ENCODE measurements at places on chromosomes 2 and 18.

DNA sequence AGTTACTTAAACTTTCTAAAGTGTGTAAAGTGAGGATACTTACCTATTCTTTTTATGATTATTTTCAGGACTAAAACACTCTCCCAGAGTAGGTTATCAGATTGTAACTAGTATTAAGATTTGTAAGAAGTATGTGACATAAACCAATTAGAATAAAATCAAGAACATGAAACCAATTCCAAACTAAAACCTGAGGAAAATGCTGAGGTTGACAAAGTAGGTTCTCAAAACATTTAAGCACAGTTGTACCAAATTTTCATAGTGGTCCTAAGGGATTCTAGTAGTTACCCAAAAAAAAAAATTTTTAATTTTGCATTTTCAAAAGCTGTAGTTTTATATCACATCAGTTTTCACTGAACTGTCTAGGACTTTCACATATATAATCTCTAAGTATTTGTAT lies 157.3 kb downstream of the MEMO1 start:
- DNase-seq: no peak

- no peak for DNase-seq
These were observed 7.6 kb downstream of the NEU4 start for GRCh38 chr2:241816431-241817121.

DNA sequence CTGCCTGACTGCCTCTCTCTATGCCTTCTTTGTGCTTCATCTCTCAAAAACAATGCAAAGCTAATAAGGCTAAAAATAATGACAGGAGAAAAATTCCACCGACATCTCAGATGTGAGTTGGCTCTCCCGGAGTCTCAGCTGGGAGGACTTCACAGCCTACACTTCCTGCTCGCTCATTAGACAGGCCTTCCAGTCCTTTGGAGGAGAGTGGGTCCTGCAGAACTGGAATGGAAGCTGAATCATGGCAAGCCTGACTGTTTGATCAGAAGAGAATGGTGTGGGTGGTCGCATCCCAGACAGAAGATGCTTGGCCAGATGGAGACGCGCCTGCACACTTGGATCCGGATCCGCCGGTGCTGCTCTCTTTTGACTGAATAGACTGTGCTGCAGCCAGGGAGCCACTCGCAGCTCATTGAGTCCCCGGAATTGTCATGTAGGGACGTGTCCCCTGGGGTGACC lies 49.7 kb downstream of the TRIB2 start:
- no peak for DNase-seq

- DNase-seq: no peak
These were observed 360.8 kb downstream of the RBM43 start for GRCh38 chr2:150900913-150901312.

GRCh38 chr2:113282747-113283533 lies 4.2 kb upstream of the PAX8 start:
- no peak for DNase-seq

- no peak for DNase-seq
These were observed 109.2 kb downstream of the HIBCH start for GRCh38 chr2:190210471-190210870.

DNA sequence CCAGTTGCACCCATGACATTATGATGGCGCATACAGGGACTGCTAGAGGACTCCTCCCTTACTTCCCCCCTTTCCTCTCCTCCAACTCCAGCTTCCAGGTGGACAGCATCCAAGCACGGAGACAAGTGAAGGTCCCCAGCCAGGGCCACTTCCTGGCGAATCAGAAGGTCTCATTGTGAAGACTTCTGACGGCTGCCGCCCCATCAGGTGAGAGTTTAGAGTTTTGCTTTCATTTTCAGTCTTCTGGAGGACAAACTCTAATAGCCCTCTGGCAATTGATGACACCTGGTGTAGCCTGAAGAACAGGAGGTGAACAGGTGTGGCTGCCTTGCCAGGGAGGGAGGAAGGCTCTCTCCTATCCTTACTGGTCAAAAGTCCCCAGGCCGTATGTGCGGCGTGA lies 77.3 kb upstream of the KCNH7 start:
- no peak for DNase-seq

DNA sequence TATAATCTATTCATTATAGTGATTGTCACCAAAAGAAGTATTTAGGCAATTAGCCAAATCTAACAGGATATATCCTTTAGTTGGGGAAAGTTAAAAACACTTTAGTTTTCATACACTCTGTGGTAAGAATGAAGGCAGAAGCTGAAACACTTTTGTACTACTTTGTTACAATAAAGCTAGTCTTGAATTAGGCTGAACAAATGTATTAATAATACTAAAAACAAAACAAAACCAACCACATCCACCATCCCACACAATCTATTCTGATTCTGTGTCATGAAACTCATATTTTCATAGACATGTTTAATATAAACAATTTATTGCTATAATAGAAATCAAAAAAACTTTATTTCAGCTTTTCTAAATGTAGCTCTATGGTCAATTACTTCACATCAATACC lies 508.8 kb downstream of the ZEB2 start:
- DNase-seq: no peak

- peak; percentile 22 for DNase-seq
These were observed 1.9 kb downstream of the MEX3C start for GRCh38 chr18:51195451-51196117.

DNA sequence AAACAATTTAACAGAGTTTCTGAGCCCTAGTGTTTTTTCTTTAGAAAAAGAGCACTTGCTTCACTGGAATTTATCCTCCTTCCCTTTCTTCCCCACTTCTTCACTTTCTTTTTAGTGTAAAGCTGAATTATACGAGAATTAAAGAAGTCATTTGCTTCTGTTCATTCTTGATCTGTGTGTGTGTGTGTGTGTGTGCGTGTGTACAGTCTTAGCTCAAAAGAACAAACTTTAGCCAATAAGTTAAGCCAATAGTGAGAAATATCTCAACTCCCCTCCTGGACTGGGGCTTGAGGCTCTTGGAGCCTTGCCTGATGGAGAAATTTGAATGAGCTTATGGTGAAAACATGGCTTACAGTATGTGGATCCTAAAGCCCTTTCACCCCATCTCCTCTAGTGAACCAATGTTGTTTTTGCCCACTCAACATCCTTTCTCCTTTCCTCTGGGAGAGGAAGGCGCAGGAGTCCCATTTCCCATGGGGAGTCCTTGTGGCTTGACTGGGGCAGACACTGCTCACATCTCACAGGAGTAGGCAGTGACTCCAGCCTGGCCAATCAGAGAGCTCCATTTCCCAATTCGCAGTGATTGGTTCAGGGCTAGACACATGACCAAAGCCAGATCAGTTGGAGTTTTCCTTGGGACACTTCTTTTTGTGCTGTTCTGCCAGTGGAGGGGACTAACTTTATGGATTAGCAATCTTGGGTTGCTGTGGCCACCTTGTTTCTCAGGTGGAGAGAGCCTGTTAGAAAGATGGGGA lies 16.3 kb upstream of the MYO3B start:
- DNase-seq: no peak

DNA sequence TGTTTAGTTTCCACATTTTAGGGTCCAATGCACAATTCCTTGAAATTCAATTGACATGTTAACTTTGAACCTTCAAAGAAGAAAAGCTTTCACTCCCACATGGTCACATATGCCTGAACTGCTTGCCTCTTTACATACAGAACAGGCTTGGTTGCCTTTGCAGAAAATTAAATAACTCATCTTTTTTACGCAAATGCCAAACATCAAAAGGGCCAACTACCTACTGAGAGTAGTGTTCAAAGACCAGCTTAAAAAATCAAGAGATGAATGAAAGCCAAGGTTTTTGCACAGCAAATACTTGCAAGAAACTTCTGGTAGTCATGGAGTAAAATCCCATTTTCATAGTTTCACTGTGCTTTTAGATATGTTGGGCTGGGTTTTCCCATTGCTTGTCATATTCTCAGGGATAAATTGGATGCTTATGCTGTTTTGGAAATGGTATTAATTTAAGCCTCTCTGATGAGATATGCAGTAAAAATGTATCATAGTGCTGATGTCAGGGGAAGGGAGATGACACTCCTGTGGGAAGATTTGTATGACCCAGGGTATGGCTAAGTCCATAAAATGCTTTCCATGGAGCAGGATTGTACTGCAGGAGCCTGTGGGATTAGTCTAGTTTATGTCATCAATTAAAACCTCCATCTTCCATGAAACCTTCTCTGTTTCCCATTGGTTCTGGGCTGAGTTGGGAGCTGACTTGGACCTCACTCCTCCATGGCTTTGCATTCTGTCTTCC lies 60.6 kb upstream of the DARS1 start:
- no peak for DNase-seq

DNA sequence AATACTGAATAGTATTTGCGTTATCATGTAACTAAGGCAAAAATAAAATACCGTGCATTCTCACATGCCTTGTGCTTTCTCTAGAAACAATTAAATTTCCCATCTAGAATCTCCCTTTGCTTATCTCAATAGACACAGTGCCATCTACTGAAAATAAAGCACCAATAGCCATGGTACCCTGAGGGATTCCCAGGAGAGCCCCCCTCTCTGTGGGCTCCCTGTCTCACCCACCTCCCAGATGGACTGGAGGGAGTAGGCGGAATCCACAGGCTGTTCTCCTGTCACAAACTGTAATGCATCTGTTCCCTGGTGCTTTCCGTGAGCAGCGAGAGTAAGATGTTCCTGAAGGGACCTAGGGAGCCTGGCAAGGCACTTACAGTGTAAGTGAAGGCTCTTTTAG lies 112.4 kb upstream of the UPP2 start:
- DNase-seq: no peak

- DNase-seq: peak; percentile 46
These were observed 13.8 kb upstream of the SATB2 start for GRCh38 chr2:199471443-199472057.

DNA sequence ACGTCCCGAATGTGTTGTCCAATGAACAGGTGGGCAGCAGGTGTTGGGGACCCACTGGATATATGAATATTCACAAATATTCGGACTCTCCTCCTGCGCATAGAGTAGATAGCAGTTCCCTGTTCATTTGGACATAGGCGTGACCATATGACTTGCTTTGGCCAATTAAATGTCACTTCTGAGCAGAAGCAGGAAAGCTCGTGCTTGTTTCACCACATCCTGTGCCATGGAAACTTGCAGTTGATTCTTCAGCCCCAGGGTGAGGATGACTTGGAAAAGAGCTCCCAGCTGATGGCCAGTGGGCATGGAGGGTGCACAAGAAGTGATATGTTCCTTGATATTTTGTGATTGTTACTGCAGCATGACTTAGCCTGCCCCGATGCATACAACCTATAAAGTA lies 52.6 kb downstream of the PTPRM start:
- no peak for DNase-seq

GRCh38 chr18:22932885-22933205 lies 283 bp upstream of the RBBP8 start:
- no peak for DNase-seq

DNA sequence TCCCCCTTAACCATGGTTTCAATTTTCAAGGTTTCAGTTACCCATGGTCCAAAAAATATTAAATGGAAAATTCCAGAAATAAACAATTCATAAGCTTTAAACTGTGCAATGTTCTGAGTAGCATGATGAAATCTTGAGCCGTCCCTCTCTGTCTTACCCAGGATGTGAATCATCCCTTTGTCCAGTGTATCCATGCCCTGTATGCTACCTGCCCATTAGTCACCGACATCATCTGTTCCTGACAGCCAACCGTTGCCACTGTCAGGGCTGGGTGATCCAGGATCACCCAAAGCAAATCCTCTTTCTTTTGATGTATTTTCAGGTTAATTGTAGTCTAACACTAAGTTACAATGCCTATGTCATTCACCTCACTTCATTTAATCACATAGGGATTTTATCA lies 15.7 kb upstream of the OLA1 start:
- no peak for DNase-seq

DNA sequence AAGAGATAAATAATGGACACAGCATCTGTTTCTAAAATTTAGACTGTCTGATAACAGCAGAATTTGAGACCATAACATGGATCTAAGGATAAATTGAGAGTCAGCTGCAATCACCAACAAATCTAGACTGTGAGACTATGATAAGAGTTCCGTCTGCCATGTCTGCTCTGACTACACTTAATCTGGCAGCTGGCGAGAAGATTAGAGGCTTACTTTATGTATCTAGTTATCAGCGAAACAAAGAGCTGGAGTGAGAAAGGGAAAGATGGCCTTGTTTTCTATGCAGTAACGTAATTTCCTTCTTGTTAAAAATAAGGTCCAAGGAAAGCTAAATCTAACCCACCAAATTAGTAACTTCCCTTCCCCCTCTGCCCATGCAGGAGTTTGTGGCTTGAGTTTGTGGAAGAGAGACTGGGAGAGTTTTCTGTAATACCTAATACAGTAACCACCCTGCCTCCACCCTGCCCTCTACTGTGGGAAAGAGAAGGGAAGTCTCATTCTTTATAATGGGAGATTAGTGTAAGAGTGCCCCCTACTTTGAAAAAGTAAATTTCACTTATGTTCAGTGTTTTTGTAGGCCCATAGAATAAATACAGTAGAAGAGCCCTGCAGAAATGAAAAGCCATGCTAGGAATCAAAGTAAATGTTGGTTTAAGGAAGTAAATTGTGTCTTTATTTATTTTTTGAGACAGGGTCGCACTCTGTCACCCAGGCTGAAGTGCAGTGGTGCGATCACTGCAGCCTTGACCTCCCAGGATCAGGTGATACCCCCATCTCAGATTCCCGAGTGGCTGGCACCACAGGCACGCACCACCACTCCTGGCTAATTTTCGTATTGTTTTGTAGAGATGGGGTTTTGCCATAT lies 27.5 kb downstream of the EML4 start:
- DNase-seq: peak; percentile 75

- DNase-seq: no peak
These were observed 39.5 kb downstream of the ARL4C start for GRCh38 chr2:234457421-234457820.

- peak; percentile 70 for DNase-seq
These were observed 3.4 kb downstream of the WDFY1 start for GRCh38 chr2:223941579-223942277.

- DNase-seq: no peak
These were observed 136.7 kb downstream of the MEMO1 start for GRCh38 chr2:31874071-31874470.

DNA sequence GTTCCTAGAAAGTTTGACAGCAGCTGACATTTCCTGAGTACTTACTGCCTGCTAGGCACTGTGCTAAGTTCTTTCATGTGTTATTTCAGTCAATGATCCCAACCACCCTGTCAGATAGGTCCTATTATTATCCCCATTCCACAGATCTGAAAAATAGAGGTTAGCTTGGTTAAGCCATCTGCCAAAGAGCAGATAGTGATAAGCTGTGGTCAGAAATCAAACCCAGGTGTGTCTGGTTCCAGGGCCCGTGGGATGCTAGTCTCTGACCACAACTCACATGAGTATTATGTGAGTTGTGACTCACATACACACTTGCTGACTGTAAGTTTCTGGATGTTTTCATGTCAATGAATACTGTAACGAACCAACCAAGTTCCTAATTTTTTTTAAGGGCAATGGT lies 132.0 kb upstream of the APCDD1 start:
- DNase-seq: no peak

DNA sequence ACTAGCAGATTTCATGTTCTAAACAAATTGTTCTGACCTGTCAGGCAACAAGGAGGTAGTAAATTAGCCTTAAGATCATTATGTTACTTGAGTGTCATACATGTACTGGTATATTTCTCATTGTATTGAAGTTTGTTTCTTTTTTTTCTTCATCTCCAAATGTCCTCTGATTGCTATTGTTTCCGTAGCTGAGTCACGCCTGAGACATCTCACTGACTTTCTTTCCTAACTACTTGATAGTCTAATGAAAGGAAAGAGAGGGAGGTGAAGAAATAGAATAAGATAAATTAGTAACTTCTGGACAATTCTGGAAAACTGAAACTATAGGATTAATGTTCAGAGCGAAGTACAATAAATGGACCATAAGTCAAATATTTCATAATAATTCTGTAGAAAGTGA lies 1049.9 kb downstream of the TSN start:
- no peak for DNase-seq

- DNase-seq: no peak
These were observed 138.9 kb upstream of the APCDD1 start for GRCh38 chr18:10315522-10315921.

GRCh38 chr2:31235504-31235902 lies 1.6 kb downstream of the EHD3 start:
- DNase-seq: no peak
